Activated CD4-positive, alpha-beta T cell treated with anti-CD3 and anti-CD28 coated beads for 48 hours (primary cell): ENCODE measurements at places on chromosomes 2 and 18.

DNA sequence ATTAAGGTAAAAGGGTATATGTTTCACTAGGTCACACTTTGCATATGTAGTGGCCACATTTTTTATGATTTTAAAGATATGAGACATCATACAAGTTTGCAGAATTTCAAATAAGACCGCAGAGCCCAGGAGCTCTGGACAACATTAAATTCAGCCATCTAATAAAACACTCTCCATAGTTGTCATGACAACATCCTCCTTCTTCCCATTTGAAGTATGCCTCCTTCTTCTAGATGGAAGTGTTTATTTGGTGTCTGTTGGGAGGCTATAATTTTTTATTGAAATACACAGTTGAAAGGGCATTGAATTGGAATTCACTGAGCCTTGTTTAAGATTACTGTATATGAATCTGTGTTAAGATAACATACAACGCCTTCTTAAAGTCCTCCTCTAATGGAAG is 467.3 kb downstream of the CMPK2 start:
- DNase-seq, result no peak

DNA sequence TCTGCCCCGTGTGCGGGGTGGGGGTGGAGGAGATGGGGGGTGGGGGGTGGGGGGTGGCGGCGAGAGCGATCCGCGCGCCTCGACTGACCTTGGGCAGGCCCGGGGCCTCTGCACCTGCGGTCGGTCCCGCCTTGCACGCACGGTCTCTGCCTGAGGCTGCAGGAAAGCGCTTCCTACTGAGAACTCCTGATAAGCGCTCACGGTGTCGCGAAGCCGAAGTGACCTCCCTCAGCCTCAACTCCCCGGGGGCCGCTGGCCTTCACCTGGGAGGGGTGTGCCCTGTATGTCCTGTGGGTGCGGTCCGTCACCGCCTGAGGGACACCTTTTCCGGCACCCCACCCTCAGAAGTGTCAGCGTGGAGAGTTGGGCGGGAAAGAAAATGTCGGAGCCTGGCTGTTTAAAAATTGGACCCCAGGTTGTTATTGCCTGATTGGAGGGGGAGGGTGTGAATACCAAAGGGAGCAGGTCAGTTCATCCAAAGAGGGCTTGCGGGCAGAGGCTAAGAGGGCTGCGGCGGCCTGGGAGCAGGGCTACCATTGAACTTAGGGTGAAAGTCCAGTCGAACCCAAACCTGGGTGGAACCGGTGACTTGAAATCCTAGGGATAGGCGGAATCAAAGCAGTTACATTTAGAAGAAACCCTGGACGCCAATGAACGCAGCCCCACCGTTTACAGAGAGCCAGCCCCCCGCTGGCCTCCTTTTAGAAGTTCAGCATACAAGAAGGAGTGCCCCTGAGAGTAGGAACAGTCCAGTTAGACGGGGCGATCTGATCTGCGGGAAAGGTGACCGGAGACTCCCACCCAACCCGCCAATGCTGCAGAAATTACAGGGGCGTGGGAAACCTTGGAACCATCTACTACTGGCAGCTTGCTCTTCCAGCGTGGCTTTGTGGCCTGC is 1.2 kb downstream of the MAL start:
- peak; percentile 51 for DNase-seq

DNA sequence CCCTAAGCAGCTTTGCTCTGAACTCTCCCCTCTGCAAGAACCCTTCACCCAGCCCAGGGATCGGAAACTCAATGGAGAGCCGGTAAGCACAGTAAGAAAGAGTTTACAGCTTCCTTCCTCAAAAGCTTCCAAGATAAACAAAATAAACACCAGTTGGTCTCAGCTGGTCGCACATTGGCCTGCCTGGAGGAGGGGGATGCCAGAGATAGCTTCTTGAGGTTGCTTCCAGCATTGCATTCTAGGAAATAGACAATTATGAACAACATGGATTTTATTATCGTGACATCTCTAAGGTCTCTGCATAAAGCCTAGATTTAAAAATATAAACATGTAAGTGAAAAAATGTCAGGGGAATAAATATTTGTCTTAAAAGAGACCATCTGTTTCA is 141.5 kb upstream of the PKDCC start:
- DNase-seq, result no peak

DNA sequence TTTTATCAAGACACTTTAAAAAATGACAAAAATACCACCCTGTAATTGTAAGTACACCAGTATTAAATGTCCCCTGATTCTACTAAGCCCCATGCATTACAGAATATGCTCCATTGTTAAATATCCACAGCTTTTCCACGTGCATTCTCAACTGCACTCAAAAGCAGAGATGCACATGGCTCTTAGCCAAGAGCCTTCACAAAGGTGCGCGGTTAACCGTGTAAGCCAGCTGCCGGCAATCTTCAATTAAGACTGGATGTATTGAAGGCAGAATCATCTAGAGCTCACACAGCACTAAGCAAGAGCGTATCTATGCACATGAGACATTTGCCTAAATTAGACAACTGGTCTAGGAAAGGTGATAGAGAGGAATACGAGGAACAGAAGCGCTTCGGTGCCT is 278.3 kb downstream of the NAPG start:
- no peak for DNase-seq

GRCh38 chr2:238456970-238457926 is 30.5 kb downstream of the ASB1 start:
- DNase-seq, result no peak
